ENCODE measurements at places on chromosomes 11 and 22. TPM values are rescaled to one million over a fixed set of nuclear protein-coding genes. Genes with fewer than 3 reads are reported as not detected.

OR8D4 gene
- total RNA-seq: not detected

DNA sequence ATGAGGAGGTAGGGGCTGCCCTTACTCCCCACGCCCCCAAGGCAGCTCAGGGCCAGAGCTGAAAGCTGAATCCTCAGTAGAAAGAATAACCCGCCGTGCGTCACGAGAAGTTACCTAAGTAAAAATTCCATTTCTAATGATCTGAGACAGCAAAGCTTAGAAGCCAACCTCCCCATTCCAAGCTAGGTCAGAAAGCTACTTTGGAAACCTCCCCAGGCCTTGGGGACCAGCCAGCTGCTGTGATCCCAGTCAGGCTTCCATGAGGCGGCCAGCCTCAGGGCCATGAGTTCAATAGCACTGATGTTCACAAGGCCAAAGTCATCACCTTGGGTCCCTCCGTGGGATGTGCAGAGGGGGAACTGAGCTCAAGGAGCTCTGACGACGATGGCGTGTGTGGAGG, 6.9 kb downstream of the SHISAL1 start:
- DNase-seq: no peak

FGF19 gene
- total RNA-seq: not detected

ASRGL1 gene
- 0.65 TPM for total RNA-seq

DNA sequence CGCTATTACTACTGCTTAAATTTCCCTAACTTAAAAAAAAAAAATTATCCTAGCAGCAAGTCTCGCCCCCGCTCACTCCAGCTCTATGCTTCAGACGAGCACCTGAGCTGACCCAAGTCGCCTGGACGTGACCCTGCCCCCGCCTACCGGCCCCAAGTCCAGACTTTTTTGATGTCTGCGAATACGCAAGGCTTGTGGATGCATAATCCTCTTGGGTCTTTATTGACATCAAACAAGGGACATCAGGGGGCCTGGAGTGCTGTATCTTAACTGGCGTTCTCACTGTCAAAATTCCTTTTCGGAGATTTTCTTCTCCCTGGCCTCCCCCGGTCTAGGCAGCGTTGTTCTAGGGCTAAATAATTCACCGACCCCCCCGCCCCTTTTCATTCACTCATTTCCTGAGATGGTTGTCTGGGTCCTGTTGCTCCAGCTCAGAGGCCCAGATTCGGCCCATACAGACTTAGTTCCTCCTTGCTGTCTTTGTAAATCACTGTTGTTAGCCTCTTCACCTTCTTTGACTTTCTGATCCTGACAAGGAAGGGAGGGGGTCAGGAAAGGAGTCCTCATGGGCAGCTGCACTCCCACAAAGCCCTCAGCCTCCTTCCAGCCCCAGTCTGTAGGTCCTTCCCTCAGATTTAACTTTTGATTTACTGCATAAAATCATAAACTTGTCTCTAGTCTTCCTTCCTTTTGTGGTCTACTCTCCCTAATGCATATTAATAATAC, 601 bp upstream of the LRP4 start:
- no peak for DNase-seq

- DNase-seq: no peak
These were observed 18.8 kb upstream of the MGAT3 start for GRCh38 chr22:39437791-39438704.

GRCh38 chr11:11293798-11294550, 59.1 kb downstream of the CSNK2A3 start:
- no peak for DNase-seq

DNA sequence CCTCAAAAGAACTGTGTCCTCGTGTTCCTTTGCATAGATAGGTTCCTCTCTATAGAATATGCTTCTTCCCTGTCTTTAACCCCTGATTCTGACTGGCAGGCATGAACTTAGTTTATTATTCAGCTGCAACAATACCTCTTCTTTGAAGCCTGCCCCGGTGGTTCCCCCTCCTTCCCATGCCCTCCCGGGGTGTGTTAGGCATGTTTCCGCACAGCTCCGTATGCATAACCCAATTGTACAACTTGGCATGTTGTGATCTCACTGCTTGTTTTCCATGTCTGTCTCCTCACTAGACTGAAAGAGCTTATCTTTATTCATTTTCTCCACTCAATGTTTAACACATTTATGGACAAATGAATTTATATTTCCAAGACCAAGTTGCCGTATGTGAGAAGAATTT, 72.6 kb downstream of the DEPDC5 start:
- no peak for DNase-seq

PHLDB1 gene
- total RNA-seq: 31.1 TPM

DNA sequence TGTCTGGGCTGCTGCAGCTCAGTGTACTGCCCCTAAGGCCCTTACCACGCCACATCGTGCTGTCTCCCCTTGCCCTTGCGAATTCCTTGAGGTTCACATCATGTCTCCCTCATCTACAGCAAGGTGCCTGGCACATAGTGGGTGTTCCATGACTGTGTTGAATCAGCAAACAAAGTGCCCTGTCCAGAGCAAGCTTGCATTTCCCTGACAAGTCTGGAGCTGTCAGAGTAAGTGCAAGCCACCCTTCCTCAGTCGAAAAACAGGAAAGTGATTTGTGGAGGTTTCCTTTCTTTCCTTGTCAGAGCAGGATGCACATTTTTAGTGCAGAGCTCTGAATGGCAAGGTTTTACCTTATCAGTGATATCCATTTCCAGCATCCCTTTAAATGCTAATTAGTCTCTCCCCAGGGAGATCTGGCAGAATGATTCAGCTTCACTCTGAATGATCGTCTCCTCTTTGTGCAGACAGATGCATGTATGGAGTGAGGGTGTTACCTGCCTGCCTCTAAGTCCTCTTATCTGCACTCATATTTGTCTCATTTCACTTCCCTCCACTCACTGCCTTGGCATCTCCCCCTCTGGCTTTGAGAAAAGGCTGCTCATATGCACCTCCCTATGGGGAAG, 331.2 kb downstream of the TMEM135 start:
- DNase-seq: no peak

- DNase-seq: peak; percentile 29
These were observed 59.0 kb upstream of the CD82 start for GRCh38 chr11:44506375-44507016.

DNA sequence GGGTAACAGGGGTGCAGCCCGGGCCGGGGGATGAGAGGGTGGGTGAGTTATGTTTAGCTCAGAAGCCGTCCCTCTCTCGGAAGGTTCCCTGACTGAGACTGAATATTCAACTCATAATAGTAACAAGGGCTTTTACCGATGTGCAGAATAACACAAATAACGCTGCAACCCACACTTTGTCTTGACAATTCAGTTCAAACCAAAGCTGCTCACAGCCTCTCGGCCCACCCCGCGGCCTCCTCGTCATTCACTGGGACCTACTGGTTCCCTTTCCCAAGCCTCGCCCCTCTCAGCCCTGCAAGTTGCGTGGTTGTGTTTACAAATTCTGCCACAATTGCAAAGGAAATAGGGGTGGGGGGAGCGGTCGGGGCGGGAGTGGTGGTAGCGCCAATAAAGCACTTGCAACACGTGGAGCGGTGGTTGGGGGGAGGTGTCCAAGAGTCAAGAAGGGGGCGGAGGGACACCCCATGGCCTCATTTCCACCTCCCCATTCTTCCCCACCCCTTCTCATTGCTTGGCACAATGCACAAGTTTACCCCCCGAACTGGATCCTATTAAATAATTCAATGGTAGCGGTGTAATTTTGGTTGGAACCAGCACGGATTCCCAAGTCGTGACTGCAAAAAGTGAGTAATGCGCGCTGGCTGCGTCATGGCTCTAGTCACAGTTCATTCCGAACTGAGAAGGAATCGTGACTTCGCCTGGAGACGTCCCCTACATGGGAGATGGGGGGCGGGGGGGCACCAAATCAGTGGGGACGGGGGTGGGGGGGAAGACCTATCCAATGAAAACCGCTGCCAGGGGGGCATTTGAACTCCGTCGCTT, 102.0 kb upstream of the HSD17B12 start:
- no peak for DNase-seq

KRTAP5-10 gene
- total RNA-seq: not detected

DNA sequence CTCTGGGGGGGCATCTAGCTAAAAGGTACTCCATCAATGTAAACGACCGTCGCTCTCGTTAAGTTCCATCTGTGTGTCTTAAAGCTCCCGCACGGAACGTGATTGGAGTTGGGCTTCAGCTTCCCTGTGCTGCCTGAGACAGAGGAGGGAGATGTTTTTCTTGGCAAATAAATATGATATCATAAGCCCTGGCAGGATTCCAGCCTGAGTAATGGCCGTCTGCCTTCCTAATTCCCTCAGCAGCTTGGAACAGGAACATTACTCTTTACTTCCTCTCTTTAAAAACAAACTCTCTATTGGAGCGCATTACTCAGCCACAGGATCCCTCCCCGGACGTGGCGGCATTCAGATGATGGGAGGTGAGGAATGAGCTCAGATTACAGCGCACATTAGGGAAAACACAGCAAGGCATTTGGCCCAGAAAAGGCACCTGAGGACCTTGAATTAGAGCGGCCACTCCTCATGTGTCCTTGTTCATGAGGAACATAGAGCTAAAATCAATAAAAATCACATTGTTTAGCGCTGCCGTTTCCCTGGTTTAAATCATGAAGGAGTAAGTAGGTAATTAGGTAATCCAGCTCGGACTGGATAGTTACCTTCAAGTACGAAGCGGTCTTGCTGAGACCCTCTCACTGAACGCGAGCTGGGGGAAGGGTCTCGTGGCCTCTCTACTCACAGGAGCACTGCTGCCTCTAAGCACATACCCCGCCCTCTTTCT, 230.4 kb downstream of the ST3GAL4 start:
- peak; percentile 97 for DNase-seq

DNA sequence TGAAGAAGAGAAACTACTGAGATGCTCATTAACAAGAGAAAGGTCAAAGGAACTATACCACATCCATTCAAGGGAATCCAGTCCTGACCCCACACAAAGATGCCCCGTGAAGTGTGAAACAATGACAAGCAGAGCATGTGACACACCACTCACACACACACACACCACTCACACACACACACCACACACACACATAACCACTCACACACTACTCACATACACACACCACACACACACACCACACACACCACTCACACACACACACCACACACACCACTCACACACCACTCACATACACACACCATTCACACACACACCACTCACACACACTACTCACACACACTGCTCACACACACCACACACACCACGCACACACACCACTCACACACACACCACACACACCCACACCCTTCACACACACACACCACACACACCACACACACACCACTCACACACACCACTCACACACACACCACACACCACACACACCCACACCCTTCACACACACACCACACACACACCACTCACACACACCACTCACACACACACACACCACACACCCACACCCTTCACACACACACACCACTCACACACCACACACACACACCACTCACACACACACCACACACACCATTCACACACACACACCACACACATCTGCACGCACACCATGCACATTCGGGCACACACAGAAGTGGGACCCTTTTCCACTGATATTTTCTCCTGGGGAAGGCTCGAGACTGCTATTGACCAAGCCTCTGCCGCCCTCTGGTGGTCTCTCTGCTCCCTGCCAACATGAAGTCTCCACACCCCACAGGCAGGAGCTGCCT, 32.0 kb upstream of the COMT start:
- peak; percentile 75 for DNase-seq

LGR4 gene
- 14.8 TPM for total RNA-seq

DNA sequence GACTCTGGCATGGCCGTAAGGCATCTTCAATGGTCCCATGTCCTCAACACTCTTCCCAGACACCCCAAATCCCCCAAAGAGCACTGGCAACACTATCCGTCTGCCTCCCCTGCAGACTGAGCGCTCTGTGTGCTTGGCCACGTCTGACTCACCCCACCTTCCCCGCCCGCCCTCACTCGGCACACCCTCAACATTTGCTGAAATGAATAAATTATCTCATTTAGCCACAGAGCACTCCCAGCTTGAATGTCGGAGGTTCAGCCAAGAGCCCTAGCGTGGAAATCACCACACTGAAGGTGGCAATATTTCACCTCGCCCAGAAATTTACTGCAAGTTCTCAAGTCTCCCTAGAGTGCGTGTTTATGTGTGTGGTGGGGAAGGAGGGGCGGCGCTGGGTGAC, 46.6 kb upstream of the TCF20 start:
- peak; percentile 81 for DNase-seq

GRCh38 chr22:36726007-36726380, 22.4 kb upstream of the CACNG2 start:
- no peak for DNase-seq

DNA sequence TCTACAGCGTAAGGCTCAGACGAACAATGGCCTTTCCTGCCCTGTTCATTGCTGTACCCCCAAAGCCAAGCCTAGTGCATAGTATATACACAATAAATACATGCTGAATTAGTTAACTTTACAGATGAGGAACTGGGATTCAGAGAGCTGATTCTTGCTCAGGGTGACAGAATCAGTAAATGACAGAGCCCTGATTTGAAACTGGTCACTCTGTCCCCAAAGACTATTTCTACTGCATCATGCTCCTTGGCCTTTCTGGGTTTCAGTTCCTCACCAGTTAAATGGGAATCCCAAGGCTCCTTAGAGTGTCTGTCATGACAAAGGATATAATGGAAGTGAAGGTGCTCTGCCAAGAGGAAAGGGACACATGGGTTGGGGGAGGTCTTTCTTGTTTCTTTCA, 50.5 kb upstream of the TSKU start:
- DNase-seq: no peak

DNA sequence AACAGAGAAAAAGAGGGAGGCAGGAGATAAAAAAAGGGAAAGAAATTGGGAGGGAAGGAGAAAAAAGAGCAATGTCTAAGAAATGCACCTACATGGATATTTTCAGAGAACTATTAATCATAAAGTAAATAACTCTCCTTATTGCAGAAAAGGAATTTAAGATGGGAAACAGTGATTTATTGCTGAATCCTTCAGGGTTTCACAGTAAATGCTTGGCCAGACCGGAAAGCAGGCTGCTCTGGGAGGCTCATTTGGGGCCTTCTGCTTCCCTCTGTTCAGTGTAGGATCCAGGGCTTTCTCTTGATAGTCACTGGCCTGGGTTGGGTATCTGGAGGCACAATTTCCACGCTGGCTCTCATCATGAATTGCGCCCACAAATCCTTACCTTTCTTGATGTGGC, 324.3 kb upstream of the SORL1-AS1 start:
- DNase-seq: no peak

GRCh38 chr11:37988031-37988430, 1390.0 kb upstream of the RAG2 start:
- DNase-seq: peak; percentile 78

- DNase-seq: no peak
These were observed 1.6 kb downstream of the ATG2A start for GRCh38 chr11:64915376-64915887.

OR52I1 gene
- total RNA-seq: not detected

DNA sequence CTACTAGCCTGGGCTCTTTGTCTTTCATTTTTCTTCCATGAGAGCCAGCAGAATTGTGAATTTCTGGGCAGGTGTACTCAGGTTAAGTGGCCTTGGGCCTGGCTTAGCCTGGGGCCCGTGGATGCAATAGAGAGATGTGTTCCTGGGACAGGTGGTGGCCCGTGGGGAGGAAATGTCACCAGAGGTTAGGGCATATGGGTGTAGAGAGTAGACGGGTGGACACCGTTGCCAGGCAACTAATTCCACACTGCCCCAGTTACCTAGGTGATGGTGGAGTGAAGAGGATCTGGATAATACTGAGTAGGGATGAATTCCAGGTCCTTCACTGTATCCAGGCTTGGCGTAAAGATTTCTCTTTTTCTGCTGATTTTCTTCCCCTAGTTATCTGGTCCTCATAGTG, 175.0 kb downstream of the INSC start:
- no peak for DNase-seq

Data from MCF 10A (cell line).